ENCODE measurements at places on chromosomes 12 and 14. TPM values are rescaled to one million over a fixed set of nuclear protein-coding genes. Genes with fewer than 3 reads are reported as not detected.
A peak's percentile ranks its signal among the peaks of the same experiment; 100 is the strongest.

The HAL gene
- 0.40 TPM for total RNA-seq

DNA sequence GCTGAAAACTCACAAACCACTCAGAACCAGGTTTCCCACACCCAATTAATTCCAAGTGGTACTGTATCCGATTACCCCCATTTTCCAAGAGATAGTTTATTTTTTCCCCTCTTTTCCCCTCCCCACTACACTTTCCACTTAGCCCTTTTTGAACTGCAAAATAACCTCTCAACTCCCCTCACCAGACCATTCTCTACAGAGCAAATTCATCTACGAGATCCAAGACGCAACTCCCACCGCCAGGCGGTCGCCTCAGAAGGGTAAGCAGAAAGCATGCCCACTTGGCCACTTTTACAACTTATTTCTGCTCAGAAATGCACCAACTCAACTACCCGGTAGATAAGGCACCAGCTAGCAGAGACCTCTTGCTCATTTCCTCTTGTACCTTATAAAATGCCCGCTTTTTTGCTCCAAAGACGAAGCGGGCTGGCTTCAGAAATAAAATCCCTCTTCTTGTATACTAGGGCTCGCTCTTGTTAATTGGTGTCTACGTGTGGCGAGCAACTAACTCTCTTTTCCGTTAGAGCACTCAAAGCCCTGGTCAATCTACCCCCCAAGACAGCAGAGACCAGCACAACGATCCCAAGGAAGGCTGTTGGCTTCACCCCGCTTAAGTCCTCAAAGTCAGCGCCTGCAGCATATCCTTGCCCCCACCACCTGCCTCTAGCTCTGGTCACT, 910 bp upstream of the SRP54 start:
- DNase-seq = no peak

DNA sequence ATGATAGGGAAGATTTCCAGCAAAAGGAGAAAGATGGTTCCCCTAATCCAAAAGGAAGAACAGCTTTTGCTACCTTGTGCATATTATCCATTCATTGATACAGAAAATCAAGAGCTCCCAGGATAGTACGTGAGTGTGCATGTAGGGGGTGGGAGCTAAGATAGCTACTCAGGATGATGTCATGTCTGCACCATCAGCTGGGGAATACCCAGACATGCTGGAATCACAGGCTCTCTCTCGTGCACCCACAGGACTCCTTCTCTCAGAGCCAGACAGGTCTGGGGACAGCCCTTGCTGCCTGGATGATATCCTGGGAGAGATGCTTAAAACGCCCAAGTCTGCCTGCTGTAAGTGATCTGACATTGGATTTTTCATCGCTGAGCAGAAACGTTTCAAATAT, 38.9 kb downstream of the FOXN3 start:
- no peak for DNase-seq

- DNase-seq = no peak
Observed at GRCh38 chr12:20450591-20451180, 82.3 kb downstream of the PDE3A start.

DNA sequence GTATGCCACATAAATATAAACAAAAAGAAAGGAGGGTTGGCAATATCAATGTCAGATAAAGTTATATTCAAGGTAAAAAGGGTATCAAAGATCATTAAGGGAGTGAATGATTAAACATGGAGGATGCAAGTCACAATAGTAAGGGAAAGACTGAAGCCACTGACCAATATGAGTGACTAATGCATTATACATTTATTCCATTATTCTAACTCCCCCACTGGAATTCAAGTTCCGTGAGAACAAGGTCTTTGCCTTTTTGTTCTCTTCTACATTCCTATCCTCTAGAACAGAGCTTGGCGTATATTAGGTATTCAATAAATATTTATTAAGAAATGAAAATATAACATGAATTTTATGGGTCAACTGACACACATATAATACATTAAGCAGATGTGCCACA, 30.7 kb downstream of the MAP4K5 start:
- no peak for DNase-seq

- no peak for DNase-seq
Observed at GRCh38 chr12:128613837-128614590, 209.7 kb downstream of the SLC15A4 start.

GRCh38 chr14:60621386-60621785, 27.9 kb downstream of the SIX1 start:
- DNase-seq = no peak

- DNase-seq = no peak
Observed at GRCh38 chr12:95411466-95411865, 62.5 kb upstream of the METAP2 start.

DNA sequence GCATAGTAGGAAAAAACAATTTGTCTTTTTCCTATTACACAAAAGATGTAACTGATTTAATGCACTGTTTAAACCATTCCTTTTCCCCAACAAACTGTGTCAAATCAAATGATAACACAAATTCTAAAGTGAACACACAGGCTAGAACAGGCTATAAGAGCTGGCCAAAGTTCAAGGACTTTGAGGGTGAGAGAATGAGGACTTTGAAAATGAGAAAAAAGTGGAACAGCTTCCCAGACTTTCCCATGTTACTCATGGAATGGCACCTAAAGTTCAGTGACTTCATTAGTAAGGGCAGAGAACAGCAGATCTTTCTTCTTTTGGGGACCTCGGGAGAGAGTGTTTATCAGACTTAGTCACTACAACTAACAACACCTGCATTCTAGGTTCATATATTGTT, 22.6 kb downstream of the TMEM253 start:
- no peak for DNase-seq

DNA sequence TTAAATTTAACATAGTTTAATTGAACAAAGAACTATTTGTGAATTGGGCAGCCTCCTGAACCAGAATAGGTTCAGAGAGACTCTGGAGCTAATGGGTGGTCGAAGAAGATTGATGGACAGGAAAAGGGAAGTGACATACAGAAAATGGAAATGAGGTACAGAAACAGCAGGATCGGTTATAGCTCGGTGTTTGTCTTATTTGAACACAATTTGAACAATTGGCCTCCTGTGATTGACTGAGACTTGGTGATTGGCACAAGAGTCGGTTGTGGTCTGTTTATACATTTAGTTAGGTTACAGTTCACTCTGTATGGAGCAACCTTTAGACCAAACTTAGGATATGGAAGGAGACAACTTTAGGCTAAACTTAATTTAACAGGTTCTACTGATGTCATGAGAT, 18.4 kb upstream of the CFL2 start:
- DNase-seq = no peak

DNA sequence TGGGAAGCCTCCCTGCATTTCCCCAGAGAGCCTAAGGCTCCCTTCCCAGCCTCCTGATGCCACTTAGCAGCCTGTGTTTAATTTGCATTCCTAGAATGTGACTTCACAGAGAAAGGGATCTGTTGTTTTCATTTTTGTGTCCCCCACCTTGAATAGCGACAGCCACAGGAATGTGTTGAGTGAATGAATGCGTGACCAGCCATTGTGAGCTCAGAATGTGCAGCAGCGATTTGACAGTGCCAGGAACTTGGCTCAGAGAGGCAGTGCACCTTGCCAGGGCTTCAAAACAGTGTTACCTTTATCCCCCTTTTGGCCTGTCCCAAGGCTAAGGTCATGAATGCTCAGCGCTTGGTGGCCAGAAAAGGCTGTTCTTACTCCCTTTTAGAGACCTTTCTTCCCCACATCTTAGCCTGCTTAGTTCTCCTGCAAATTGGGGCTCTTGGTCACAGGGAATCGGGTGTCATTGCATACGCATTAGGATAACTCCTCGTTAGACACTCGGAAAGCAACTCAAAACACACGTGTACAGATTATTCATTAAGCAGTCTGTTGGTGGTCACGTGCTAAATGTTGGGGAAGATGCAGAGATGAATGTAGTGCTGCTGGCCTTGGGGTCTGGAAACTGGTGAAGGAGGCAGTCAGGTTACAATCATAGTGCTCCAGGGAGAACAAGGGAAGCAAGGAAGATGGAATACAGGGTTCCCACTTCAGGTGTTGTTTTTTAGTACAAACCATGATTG, 9.8 kb downstream of the NTF3 start:
- no peak for DNase-seq

DNA sequence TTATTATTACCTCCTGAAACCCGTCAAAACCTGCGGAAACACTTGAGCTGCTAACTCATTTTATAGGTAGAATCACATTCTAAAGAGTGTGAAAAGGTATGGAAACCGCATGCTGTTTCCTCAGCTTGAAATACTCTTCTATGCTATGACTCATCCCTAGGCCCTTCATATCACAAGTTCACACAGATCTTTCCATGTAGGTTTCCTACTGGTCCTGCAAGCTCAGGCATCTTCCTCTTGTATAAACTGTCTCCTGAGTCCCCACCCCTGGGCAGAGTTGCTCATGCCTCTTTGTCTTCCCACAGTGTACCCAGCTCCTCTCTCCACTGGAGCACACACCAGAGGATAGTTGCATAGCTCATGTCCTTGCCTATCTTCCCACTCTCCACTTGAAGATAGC, 84.7 kb downstream of the CMAS start:
- no peak for DNase-seq

- no peak for DNase-seq
Observed at GRCh38 chr12:120917748-120918147, 13.6 kb upstream of the SPPL3 start.

The WNT5B gene
- not detected for total RNA-seq

DNA sequence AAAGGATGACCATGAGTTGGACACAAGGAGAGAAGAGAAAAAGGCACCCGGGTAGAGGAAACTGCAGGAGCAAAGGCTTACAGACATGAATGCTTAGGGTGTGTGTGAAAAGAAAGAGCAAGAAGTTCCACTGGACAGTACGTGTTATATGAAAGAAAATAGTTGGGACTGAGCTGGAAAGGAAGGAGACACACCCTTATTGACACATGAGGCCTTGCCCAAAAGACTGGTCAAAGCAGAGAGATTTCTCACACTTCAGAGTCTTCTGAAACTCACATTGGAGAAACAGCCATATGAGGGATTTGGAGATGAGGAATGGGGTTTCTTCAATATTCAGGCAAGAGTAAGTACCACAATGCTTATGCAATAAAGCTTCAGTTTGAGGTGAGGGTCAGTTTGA, 56.0 kb downstream of the TTC9 start:
- no peak for DNase-seq

The GPR137C gene
- total RNA-seq = 0.91 TPM

The ZBTB42 gene
- total RNA-seq = 3.3 TPM

DNA sequence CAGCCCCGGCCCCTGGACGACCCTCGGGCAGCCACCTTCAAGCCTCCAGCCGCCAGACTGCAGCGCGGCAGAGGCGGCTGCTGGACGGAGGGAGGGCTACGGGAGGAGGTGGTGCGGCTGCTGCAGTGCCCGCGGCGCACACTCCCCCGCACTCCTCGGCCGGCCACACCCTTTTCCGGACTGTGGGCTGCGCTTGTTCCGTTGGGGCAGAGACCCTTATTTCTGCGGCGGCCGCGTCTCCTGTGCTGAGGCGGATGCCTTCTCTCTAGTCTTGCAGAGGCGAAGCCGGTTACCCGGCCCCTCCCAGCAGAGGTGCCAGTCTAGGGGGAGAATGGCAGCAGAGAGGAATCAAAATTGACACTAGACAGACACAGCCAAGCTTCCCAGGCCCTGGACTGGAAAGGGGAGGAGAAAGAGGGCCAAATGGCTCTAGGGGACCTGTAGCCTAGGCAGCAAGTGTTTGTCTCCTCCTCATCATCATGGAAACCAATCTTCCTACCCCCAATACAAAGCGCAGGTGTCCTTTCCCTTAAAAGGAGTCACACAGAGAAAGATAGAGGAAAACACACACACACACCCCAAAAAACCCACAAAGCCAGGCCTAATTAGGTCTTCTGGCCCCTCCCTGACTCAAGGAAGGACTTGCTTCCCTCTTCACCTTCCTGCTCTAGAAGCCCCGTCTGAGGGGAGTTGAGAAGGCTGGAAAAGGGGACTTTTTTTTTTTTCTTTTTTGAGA, 1.3 kb downstream of the ESYT1 start:
- DNase-seq = peak; percentile 65

All from CD8-positive, alpha-beta memory T cell (primary cell).